K562 (cell line): ENCODE measurements at places on chromosomes 6 and 20. TPM values are rescaled to one million over a fixed set of nuclear protein-coding genes. Genes with fewer than 3 reads are reported as not detected.

- no peak for DNase-seq
Observed at GRCh38 chr20:646868-647233, 6.1 kb downstream of the SRXN1 start.

DNA sequence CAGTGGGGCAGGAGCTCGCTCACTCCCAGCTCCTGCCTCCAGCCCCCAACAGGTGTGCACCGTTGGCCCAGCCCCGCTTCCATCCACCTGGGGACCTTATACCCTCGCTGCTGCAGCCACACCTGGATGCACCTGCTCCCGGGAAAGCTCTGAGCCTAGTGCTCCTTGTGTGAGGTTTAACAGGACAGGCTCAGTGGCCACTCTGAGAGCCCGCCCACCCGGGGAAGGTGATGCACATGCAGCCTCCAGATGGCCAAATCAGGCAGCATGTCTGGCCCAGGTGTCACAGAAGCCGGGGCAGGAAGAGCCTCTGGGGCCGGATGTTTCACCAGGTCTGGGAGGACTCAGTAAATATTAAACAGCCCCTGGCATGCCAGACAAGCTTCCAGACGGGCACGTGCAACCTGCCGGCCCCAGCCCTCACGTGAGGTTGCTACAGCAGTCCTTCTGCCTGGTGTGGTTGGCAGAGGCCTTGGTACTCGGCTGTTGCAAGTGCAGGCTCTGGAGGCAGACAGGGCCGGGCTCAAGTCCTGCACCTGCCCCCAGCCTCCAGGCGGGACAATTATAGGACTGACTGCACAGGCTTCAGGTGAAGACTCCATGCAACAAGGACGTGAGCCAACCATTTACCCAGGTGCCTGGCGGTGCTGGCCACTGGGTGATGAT, 66.9 kb downstream of the RIPOR3 start:
- DNase-seq, result no peak

- DNase-seq, result no peak
Observed at GRCh38 chr6:142386657-142387056, 84.8 kb downstream of the ADGRG6 start.

DNA sequence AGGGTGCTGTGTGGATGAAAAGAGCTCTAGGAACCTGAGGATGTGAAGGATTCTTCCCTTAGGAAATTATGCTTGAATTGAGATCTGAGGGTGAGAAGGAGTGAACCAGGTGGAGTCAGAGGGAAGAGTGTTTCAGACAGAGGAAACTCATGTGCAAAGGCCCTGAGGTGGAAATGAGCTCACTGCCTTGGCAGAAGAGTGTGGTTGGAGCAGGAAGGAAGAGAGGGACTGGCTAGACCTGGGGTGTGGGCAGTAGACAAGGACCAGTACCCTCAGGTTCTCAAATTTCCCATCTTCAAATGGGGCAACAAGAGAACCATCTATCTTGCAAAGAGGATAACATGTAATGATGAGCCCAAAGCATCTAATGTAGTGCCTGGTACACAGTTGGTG, 24.0 kb upstream of the GTSF1L start:
- DNase-seq, result no peak

GRCh38 chr6:151408858-151409257, 17.5 kb upstream of the ZBTB2 start:
- no peak for DNase-seq

DNA sequence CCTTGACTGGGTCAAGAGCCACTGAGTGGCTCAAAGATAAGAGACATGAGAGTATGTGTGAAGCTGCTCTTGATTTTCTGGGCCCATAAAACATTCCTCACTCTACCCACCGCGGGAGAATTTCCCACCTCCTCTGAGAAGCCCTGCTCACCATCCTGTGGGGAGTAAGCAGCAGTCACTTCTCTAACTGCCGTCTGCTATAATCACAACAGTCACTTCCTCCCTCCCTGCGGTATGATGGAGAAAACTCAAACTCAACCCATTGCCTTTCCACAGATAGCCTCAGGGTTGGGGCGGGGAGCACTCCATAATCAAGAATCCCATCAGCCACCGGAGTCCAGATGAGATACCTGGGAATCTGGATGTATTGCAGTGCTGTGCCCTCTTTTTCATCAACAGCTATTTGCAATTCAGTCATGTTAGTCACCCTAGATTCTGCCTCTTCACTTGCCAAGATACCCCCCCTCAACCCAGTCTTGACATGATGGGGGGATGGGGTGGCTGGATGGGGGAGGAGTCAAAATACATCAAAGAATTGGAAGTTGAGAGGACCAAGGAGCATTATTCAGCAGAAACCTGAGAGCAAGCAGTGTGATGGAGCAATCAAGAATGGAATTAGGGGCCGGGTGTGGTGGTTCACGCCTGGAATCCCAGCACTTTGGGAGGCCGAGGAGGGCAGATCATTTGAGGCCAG, 5.1 kb downstream of the MOCS1 start:
- DNase-seq, result no peak

DNA sequence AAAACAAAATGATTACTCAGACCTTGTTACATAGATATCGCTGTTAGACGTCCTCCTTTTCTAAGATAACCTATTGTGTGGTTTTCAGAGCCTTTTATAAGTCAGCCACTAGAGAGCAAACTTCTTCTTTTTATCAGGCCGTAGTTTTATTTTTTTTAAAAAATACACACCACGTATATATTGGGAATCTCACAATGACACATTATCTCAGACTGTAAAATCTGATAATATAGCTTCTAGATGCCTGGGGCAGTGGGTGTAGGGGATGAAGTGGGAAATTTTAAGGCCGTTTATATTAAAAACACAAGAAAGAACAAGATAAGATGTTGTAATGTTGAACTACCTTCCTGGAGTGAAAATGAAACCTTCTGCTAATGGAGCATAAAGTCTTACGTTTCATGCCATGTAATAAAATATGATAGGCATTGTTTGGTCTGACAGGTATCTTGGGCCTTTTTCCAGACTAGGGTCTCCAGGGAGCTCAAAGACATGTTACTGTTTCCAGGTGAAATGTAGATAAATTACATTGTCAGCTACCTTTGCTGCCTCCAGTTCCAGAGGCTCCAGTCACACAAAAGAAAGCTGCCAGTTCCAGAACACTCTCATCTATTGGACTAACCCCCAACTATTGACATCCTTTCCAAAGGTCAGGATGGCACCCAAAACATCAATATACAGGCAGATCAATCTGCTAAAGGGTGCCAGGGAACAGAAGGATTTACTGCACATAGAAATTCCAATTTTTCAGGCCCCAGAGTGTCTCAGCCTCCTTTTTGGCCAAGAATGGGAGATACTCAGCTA, 130.2 kb upstream of the AKIRIN2 start:
- DNase-seq, result no peak

DNA sequence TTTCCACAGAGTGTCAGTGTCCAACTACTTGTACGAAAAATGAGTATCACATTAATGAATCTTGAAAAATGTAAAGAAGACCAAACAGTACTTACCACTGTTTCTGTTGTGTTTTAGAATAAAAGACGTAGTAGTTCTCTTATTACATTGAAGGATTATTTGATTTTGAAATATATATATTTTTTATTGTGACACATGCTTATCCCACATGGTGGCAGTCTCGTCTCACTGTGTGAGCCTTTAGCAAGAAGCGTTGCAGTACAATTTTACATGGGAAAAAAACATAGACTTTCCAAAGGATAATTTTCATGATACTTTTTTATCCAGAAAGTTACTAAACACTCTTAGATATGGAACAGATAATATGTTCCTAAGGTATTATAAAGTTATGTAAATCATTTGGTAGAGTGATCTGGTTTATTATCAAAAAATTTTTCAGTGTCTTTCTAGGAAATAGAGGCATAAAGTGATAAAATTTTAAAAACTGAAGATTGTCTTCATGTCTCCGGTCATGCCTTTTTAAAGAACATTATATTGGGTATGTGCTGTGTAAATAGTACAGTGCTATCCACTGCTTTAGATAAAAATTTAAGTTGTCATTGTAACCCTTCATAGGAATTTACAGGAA, 117.5 kb upstream of the SAMD5 start:
- no peak for DNase-seq

GRCh38 chr6:17098538-17098937, 3.3 kb upstream of the STMND1 start:
- DNase-seq, result no peak

GRCh38 chr6:144568241-144568640, 283.1 kb downstream of the UTRN start:
- no peak for DNase-seq

DNA sequence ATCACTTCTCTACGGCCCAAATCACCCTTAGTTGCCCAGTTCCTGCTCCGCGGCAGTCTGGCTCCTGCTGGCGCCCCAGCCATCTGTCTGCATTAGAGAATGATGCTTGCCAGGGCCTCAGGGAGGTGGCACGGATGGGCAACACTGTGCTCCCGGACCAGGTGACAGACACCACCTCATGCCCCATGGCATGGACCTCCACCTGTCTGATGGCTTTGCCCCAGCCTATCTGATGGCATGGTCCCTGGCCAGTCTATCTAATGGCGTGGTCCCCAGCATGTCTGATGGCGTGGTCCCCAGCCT, 18.8 kb upstream of the MRGBP start:
- DNase-seq, result no peak

DNA sequence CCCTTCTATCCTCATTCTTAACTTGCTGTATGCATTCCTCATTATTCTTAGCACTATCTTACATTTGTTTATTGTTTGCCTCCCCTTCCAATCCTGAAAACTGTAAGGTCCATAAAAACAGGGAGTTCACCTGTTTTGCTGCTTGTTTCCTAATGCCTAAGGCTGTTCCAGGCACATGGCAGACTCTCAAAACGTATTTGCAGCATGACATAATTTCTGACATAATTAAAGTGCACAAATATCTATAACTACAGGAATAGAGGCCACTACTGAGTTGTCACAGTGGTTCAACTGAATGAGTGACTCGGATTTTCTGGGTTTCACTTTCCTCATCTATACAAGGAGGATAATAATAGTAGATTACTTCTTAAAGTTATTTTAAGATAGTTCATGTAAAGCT, 83.0 kb downstream of the HFE start:
- no peak for DNase-seq

DNA sequence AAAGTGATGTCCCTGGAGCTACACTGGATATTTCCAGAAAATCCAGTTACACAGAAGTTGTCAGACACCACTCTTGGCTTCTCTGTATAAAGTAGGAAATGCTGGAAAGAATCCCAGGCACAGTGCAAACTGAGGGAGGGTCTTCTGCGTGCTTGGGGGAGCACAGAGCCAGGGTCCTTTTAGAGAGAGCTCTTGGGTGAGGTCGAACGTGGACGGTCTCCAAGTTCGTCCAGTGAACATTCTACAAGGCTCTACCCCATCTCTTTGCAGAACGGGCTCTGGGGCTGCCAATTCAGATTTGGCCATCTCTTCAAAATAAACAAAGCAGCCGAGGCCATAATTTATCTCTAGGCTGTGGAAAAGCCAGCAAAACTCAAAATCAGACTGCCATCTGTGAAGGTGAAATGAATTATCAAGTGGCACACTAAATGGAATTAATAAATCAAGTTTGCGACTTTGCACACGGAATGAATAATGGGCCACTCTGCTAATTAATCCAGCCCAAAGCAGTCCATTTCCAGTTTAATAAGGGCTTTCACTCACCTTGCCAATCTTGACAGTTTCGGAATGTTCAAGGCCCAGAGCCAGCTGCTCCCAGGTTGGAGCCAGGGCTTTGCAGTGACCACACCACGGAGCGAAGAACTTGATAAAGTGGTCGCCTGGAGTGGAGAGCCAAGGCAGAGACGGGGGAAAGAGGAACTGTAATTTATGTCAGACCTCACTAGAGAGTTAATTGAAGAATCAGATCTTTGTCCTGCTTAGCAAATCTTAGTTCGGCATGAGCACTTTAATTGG, 19.3 kb downstream of the TXNDC5 start:
- no peak for DNase-seq

DNA sequence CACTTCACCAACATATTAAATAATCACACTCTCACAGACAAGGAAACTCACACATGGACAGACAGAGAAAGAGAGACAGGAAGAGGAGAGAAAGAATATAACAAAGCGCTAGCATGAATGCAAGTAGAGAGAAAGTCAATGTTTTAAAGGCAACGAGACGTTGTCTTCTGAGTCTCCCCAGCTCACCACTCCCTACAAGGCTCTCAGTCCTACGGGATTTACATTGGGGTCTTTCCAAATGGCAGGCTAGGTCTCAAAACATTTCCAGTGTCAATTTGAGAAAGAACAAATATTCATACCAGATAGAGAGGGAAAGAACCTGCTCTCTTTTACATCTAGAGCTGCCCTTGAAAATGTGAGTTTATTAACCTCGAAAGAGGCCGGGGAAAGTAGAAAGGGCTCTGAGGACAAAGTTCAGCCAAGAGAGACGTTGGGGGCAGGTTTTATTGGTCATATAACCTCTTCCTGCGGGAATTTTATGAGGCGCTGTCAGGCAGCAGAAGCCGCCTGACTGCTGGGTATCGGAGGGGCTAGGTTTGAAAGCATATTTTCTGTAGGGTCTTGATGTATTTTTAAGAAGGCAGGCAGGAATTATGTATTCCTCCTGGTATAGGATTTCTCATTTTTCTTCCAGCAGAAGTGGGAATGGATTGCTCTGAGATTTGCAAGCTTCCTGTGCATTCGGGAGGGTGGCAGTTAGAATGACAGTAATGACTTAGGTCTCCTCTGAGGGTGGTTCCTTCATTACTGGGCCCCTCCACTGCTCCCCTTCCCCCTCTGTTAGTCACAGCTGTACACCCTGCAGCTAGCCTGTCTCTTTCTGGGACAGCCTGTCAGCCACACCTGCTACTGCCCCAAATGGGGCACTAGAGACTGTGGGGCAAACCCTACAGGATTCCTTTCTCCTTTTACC, 34.4 kb upstream of the KIF16B start:
- DNase-seq, result no peak

DNA sequence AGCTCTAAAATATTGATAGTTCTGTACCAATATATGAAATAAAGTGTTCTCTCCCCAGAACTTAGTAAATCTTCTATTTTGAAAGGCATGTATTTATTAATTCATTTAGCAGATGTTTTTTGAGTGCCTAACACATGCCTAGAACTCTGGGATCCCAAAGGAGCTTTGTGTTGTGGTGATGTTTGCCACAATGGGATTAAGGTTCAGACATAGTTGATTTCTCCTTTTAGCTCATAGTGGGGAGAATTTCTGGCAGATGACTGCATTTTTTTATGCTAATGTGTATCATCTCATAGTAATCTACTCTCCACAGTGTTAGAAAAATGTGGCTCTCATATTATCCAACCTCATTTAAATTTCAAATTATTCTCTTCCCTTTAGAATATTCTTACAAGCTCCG, 21.7 kb downstream of the MYB start:
- no peak for DNase-seq

GRCh38 chr6:21208081-21208795, 385.3 kb upstream of the SOX4 start:
- DNase-seq, result no peak

- DNase-seq, result no peak
Observed at GRCh38 chr6:123821112-123821511, 17.4 kb downstream of the NKAIN2 start.

- no peak for DNase-seq
Observed at GRCh38 chr6:91433660-91434534, 847.0 kb upstream of the MAP3K7 start.

GRCh38 chr6:168160506-168161370, 81.7 kb upstream of the FRMD1 start:
- DNase-seq, result no peak

Gene CST1
- total RNA-seq, result not detected in 2 replicates

Gene GSTA2
- not detected in 2 replicates for total RNA-seq

Gene SEL1L2
- total RNA-seq, result not detected in 2 replicates

Gene HSPA1L
- 1.0 and 1.1 TPM in 2 replicates for total RNA-seq

Gene ANKRD66
- not detected in 2 replicates for total RNA-seq
